Upper lobe of left lung (tissue), 6 donors: ENCODE measurements at places on chromosomes 2 and 18. TPM values are rescaled to one million over a fixed set of nuclear protein-coding genes. Genes with fewer than 3 reads are reported as not detected.
A peak's percentile ranks its signal among the peaks of the same experiment; 100 is the strongest.

TAF4B gene
- 2.9 TPM for total RNA-seq

OSR1 gene
- 11.9 TPM for total RNA-seq

NAT8 gene
- total RNA-seq = not detected

DNA sequence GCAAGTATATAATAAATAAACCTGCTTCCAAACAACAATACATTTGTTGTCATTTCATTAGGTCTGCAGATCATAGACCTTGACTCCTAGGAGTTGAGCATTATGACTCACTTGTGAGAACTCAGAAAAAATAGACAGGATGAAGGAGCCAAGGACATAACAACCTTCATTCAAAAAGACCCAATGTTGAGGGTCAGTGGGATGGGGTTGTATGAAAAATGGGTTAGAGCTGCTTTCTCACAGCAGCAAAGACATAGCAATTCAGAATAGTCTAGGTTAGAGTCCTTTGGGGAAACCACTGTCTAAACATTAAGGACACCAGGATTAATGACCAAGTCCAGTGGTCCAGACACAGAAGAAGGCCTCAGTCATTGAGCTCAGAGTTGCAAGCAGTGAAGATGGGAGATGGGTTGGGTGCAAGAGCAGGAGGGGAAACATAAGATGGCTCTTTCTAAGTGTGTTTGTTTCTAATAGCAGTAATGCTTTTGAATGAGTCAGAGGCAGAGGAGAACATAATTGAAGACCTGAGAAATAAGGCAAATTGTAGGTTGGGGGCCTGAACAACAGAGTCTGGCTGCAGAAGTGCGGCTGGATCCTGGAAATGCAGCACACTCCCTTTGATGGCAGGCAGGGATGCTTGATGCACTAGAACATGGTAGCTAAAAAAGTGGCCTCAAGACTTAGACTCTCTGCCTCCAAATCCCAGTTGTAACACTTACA is 3.7 kb upstream of the SERPINB10 start:
- H3K4me1 ChIP-seq = no peaks in the 10 kb centered on the region
- H3K4me3 ChIP-seq = no peak overlapping the region
- H3K27ac ChIP-seq = no peak overlapping the region
- no peaks in the 10 kb centered on the region for H3K36me3 ChIP-seq
- H3K27me3 ChIP-seq = no peaks in the 10 kb centered on the region

DNA sequence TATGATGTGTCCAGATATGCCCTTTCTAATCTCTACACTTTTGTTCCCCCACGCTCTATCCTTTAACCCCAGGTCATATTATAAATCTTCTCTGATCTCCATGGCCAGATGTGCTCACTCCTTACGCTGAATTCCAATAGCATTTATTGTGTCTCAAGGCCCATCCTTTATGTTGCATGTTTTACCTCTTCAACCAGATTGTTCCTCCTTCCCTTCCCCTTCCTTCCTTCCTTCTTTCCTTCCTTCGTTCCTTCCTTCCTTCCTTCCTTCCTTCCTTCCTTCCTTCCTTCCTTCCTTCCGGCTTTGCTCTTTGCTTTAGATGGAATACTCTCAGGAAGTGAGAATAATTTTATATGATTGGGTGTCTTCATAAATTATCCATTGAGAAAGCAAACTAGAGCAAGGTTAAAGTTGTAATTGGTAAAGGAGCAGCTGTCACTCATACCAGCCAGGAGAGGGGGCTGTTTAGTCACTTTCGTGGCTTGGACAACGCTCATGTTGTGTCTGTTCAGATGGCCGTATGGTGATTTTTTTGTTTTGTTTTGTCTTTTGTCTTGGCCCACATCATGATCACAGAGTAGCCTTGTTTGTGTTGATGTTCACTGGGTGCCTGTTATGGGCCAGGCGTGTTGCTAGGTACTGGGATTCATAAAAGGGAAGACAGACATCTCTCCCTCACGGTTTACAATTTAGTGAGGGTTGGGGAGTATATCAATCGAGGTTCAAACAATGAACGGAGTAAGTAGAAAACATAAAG is 68.0 kb downstream of the DAW1 start:
- H3K36me3 ChIP-seq = no peaks in the 10 kb centered on the region
- H3K4me1 ChIP-seq = no peaks in the 10 kb centered on the region
- no peak overlapping the region for H3K4me3 ChIP-seq
- no peaks in the 10 kb centered on the region for H3K27me3 ChIP-seq

DNA sequence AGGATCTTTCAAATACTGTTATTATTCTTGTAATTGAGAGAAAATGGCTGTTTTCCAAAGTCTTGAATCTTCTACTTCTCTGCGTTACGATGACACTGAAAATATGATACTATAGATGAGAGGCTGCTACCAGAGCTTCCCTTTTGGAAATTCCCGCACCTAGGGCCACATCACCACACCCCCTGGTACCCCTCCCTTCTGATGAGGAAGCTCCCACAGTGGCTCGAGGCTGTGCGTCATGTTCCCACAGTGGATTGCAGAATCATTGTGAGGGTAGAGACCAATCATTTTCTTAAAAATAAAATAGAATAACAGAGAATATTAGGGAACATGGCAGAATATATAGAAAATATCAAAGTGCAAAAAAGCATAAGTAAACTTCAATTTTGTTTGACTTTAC is 268.9 kb upstream of the SMIM21 start:
- H3K27me3 ChIP-seq = no peaks in the 10 kb centered on the region
- no peak overlapping the region for H3K4me3 ChIP-seq
- no peak for DNase-seq
- H3K4me1 ChIP-seq = no peaks in the 10 kb centered on the region
- H3K36me3 ChIP-seq = no peaks in the 10 kb centered on the region
- no peak overlapping the region for H3K27ac ChIP-seq

FSIP2 gene
- total RNA-seq = 0.40 TPM

DNA sequence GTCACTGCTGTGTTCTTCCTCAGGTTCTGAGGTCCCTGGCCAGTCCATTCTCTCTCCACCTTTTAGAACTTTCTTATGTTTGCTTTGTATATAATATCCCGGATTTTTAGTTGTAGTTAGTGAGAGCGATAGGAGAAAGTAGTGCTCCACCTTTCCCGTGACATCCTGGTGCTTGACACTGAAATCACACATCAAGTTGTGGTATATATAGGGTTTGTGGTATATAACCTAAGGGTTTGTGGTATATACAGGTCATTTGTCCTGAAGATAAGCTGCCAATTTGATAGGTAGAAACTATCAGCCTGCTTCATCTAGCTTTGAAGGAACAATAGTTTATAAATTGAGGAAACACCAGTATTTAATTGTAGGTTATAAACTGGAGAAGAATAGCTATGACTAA is 13.1 kb downstream of the ZNF892 start:
- H3K4me1 ChIP-seq = no peaks in the 10 kb centered on the region
- no peak for DNase-seq
- no peaks in the 10 kb centered on the region for H3K27me3 ChIP-seq
- H3K36me3 ChIP-seq = no peaks in the 10 kb centered on the region
- H3K4me3 ChIP-seq = no peak overlapping the region

DNA sequence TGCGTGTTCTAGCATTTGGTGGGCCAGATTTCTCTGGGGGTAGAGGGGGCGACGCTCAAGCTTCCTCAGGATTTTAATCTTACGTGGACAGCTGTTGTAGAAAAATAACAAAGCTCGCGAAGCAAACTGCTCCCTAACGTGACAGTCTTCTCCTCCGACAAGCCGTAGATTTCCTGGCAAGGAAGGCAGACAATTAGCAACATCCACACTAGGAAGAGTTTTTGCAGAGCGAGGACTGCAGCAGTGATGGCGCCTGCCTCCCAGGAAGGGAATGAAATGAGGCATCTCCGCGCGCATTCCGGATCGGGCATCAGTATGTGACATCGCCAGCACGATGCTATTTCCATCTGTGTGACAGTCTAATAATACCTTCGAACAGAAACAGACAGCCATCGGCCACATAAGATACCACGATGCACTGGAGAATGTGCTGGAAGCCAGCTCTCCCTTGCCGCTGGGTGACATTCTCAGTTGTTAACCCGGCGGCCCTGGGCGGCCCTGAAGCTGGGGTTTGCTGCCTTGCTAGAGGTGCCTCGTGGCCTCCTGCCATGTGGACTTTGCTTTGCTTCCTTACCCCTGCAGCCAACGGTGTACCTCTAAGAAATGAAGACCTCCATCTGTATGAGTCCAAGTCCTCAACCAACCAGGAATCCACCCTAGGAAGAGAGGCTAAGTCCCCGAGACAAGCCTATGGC is 101.8 kb upstream of the AGAP1 start:
- H3K27me3 ChIP-seq = no peaks in the 10 kb centered on the region
- H3K4me3 ChIP-seq = no peak overlapping the region
- no peaks in the 10 kb centered on the region for H3K36me3 ChIP-seq
- DNase-seq = no peak
- H3K4me1 ChIP-seq = no peaks in the 10 kb centered on the region

DNA sequence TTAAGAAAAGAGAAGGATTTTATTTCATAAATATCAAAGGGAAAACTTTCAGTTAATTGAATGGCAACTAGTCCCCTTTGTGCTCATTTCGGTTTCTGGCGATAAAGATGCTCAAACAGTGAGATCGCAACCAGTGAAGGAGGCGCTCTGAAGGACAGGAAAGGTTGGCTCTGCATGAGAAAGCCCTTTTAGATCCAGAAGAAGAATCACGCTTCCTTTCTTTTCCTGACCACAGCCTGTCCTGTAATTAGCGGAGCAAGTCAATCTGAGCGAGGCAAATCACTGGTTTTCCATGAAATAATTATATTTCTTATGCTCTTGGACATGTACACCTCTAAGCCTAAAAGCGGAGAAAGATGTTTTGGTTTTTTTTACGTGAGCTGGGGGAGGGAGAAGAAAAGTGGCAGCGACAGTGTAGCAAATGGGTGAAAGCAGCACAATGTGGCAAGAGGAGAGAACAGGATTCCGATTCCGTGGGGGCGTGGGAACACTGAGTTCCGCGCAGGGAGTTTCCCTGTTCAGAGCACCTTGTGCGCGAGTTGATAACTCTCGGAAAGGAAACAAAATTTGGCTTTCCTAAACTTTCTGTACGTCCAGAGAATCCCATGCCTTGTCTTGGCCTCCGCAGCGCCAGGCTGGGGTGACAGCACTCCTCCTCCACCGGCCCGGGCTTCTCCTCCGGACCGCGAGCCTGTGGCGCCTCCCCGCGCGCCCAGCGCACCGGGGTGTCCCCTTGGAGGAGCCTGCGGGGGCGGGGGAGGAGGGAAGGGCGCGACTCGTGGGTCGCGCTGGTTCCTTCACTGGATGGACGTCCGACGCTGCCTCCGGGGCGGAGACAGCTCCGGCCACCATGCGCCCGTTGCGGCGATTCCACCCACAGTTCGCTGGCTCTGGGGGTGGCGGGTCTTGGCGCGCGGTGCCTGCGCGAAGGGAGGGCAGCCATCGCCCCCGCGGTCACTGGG is 620 bp upstream of the SLC9A2 start:
- H3K4me1 ChIP-seq = peaks cover 16% of the 10 kb centered on the region
- peak overlapping the region; percentile 60 for H3K4me3 ChIP-seq
- no peaks in the 10 kb centered on the region for H3K27me3 ChIP-seq
- no peaks in the 10 kb centered on the region for H3K36me3 ChIP-seq

- H3K27ac ChIP-seq = no peak overlapping the region
- H3K27me3 ChIP-seq = no peaks in the 10 kb centered on the region
Observed at GRCh38 chr2:60674524-60675165, 81.4 kb upstream of the PAPOLG start.

ESCO1 gene
- 8.1 TPM for total RNA-seq
